Myocyte (in vitro differentiated cells): ENCODE measurements at places on chromosomes 1 and 21. TPM values are rescaled to one million over a fixed set of nuclear protein-coding genes. Genes with fewer than 3 reads are reported as not detected.

DNA sequence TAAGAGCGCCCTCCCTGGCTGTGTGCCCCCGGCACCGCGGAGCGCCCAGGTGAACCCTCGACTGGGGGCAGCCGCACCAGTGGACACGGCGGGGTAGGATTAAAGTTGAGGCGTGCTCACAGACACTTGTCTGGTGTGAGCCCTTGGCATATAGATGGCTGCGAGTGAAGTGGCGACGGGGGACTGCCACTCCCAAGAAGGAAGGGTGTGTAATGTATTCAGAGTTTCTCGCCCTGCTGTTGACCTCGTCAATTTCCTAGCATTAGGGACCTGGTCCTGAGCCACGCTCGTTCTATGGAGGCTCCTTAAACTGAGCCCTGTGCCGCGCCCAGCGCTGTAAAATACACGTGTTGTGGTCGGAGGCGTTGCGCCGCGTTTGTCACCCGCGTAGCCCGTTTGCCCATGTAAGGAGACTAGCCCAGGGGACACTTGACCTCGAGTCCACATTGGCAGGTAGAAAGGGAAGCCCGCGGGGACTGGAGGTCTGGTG lies 554 bp downstream of the EVA1C start:
- DNase-seq: peak; percentile 11

- DNase-seq: no peak
Measured at GRCh38 chr1:47403321-47403910, 12.7 kb upstream of the FOXE3 start.

GRCh38 chr1:185861630-185862029 lies 127.4 kb downstream of the HMCN1 start:
- no peak for DNase-seq

DNA sequence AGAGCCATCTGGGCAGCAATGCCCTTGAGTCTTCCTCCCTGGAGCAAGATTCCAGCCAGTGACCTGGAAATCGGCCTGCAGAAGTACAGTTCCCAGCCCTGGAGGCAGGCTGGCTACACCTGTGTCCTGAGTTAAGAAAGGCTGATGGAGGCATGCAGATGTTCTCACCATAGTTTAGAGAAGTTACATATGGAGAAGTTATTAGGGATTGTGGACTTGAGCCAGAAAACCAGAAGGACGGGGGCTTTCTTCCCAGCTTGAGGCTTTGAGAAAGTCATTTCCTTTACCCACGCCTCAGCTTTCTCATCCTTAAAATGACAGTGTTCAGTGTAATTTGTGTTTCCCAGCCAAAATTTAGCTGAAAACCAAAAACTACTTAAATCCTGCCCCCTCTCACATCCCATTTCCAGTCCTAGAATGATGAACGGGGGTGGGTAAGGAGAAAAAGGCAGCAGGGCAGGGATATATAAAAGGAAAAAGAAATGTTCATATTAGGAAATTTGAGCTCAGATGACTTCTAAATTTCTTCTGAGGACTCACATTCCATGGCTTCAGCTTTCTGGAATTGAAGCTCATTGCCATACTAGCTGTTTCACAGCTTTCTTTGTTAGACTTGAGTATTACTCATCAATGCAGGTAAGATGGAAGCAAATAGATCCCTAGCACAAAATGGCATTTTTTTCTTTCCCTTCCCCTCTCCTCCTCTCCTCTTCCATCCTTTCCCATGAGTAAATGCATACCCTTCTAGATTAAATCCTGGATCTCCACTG lies 14.4 kb upstream of the C8B start:
- no peak for DNase-seq

The TMEM269 gene
- 0.03 and 0.05 TPM in 2 replicates for total RNA-seq

The BARHL2 gene
- not detected in 2 replicates for total RNA-seq

The PTPRF gene
- 7.8 and 9.9 TPM in 2 replicates for total RNA-seq
